ENCODE measurements at places on chromosomes 16 and 17. TPM values are rescaled to one million over a fixed set of nuclear protein-coding genes. Genes with fewer than 3 reads are reported as not detected.

GRCh38 chr16:31253642-31254045 is 6.1 kb upstream of the ITGAM start:
- H3K4me1 ChIP-seq, result peaks cover 21% of the 10 kb centered on the region
- H3K36me3 ChIP-seq, result no peaks in the 10 kb centered on the region
- H3K27me3 ChIP-seq, result no peaks in the 10 kb centered on the region
- H3K27ac ChIP-seq, result peak overlapping the region; percentile 3
- DNase-seq, result no peak

GRCh38 chr17:7859028-7859427 is 1.2 kb downstream of the CYB5D1 start:
- H3K4me3 ChIP-seq, result peak overlapping the region; percentile 71
- no peaks in the 10 kb centered on the region for H3K27me3 ChIP-seq
- H3K4me1 ChIP-seq, result peaks cover 41% of the 10 kb centered on the region
- no peak overlapping the region for H3K27ac ChIP-seq
- DNase-seq, result no peak

DNA sequence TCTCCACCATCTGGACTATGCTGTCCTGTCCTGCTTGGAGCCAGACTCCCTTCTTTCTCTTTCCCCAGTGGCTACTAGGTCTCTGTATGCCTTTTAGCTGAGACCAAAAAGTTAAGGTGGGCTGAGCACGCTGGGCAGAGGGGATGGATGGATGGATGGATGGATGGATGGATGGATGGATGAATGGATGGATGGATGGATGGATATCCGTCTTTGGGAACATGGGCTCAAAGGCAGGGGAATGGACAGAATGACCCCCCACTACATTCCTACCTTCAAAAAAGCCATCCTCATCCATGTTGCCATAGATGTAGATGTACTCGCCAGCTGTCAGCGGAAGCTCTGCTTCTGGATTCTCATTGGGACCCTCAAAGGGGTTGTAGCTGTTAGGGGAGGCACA is 12.8 kb downstream of the TSPOAP1 start:
- no peaks in the 10 kb centered on the region for H3K36me3 ChIP-seq
- H3K27ac ChIP-seq, result no peak overlapping the region
- H3K4me3 ChIP-seq, result no peak overlapping the region
- H3K4me1 ChIP-seq, result peaks cover 2% of the 10 kb centered on the region
- H3K27me3 ChIP-seq, result no peaks in the 10 kb centered on the region
- no peak for DNase-seq

ACAP1 gene
- total RNA-seq, result 12.4 TPM

RHBDL3 gene
- total RNA-seq, result not detected

KRT9 gene
- 0.68 TPM for total RNA-seq

FZD2 gene
- 0.42 TPM for total RNA-seq

DNA sequence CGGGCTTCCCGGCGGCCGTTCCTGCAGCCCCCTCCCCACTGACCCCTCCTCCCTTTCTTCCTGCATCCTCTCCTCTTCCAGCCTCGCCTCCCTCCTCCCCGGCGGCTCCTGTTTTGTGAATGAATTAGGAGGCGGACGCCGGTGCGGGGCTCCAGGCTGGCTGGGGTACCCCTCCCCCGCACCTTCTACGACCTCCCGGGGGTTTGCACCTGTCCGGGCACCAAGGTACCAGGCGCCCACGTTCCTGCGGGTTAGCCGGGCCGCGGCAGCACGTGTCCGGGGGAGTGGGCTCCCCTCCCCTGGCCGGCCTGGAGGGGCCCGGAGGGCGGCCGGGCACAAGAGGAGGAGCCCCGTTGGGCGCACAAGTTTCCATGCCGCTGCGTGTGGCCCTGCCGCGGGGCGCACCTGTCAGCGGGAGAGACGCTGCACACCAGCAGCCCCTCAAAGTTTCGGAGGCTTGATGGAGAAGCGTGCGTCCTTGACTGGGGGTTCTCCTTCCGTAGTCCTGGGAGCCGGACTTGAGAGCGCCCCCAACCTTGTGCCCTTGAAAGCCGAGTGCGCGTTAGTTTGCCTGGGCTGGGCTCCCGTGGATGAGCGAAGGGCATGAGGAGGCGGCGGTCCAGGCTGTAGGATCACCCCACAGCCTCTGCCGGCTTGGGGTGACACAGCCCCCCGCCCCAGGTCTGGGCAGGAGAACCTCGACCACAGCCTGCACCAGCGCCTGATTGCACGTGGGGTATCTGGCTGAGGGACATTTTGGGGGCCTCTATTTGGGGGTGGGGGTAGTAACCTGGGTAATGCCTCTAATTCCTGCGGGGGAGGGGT is 1.2 kb downstream of the HAS3 start:
- H3K27ac ChIP-seq, result no peak overlapping the region
- H3K27me3 ChIP-seq, result peaks cover 7% of the 10 kb centered on the region
- peak overlapping the region; percentile 78 for H3K4me3 ChIP-seq
- H3K4me1 ChIP-seq, result peaks cover 38% of the 10 kb centered on the region

DNA sequence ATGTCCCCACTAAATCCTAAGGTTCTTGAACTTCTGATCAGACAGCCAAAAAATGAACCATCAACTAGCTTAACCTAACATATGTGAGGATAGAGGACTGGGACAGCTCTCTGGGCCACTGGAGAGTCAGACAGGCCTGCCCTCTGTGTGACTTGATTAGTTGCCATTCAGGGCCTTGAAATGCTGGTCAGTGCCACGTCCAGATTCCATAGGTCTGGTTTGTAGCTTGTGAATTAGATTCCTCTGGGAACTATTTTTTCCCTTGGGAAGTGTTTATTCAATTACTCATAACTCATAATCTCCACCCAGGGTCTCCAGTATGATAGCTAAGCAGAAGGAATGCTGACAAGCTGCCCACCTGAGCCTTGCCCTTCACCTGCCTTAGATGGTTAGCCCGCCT is 48.2 kb downstream of the IGF2BP1 start:
- no peak for DNase-seq
- no peak overlapping the region for H3K4me3 ChIP-seq
- H3K27me3 ChIP-seq, result peaks cover 19% of the 10 kb centered on the region
- H3K4me1 ChIP-seq, result no peaks in the 10 kb centered on the region

KRT24 gene
- not detected for total RNA-seq

DNA sequence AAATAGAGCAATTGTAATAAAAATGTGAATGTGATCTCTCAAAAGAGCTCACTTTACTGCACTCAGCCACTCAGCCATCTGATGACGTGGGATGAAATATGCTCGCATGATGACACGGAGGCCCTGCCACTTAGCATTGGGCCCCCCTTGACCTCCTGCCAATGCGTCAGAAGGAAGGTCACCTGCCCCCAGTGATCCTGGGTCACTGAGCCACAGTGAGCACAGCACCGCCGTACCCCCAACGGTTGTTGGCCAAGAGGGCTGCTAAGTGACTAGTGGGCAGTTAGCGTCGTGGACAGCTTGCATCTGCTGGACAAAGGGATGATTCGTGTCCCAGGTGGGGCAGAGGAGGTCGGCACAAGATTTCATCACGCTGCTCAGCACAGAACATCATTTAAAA is 22.9 kb downstream of the ZC3H18 start:
- H3K27me3 ChIP-seq, result no peaks in the 10 kb centered on the region
- no peak for DNase-seq
- H3K36me3 ChIP-seq, result peaks cover 30% of the 10 kb centered on the region
- peaks cover 6% of the 10 kb centered on the region for H3K4me1 ChIP-seq
- no peak overlapping the region for H3K27ac ChIP-seq

DNA sequence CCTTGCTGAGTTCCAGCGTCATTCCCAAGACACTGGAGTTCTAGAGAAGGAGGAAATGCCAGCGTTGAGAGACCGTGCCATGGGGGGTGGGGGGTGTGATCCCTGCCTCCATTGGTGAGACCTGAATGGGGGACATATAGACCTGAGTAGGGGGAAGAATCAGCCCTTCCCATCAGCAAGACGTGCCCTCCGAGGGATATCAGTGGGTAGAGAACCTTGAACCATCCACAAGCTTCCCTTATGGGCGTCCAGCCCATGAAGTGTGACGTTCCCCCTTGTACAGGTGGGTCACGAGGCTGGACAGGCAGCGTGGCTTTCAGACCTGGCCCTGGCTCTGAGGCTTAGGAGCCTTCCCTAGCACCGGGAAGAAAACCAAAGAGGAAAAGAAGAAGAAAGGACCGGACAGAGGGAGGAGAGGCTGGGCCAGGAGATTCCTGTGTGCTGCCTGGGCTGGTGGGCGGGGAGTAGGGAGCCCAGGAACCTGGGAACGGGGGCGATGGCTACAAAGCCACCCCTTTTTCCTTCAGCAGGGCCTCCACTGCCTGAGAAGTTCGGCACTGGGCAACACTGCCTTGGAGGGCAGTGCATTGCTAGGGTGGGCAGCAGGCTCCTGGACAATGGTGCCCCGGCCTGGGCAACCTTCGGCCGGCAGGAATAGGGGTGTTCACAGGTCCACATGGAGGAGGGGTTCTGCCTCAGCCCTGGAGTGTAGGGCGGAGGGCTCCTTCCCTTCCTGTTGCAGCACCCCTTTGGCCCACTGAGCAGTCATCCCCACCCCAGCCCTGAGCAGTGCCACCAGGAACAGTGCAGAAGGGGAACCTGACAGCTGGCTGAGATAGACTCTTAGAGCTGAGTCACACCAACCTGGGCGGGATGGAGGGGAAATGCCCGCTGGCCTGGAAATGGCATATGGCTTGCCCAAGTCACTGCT is 7.2 kb downstream of the RAB11FIP4 start:
- DNase-seq, result peak; percentile 63
- H3K36me3 ChIP-seq, result no peaks in the 10 kb centered on the region
- no peak overlapping the region for H3K4me3 ChIP-seq
- no peak overlapping the region for H3K27ac ChIP-seq

PRRT2 gene
- 3.7 TPM for total RNA-seq

FMNL1 gene
- total RNA-seq, result 9.4 TPM

DNA sequence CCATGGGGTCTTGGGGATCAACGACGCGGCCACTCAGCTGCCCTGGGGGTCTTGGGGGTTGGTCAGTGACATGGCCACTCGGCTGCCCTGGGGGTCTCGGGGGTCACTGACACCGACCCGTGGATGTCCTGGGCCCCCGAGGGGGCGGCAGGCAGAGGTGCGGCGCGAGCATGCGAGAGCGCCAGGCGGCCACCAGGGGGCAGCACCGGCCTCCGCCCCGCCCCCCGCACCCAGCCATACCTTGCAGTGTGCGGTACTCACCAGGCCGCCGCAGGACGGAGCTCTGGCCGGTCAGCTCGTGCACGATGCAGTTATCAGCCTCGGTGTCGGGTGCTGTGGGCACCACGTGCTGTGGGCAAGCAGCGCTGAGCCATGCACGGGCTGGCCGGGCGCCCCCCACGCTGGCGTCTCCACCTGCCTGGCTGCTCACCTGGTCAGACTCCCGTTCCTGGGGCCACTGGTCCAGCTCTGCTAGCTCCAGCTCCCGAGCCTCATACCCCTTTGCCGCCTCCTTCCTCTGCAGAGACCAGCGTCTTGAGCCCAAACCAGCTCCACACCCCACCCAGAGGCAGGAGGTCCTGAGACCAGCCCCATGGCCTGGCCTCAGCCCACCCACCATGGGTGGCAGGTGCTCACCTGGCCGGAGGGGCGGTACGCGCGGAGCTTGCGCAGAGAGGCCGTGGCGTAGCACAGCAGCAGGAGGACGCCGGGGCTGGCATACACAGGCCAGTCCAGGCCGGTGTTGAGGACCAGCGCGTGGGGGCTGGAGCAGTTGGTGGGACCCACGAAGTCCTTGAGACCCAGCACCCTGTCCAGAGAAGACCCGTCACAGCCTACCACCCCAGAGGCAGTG is 31.2 kb downstream of the CTU2 start:
- H3K36me3 ChIP-seq, result peaks cover 69% of the 10 kb centered on the region
- no peak for DNase-seq
- peaks cover 19% of the 10 kb centered on the region for H3K4me1 ChIP-seq
- H3K4me3 ChIP-seq, result no peak overlapping the region
- H3K27ac ChIP-seq, result no peak overlapping the region
- H3K27me3 ChIP-seq, result no peaks in the 10 kb centered on the region

DNA sequence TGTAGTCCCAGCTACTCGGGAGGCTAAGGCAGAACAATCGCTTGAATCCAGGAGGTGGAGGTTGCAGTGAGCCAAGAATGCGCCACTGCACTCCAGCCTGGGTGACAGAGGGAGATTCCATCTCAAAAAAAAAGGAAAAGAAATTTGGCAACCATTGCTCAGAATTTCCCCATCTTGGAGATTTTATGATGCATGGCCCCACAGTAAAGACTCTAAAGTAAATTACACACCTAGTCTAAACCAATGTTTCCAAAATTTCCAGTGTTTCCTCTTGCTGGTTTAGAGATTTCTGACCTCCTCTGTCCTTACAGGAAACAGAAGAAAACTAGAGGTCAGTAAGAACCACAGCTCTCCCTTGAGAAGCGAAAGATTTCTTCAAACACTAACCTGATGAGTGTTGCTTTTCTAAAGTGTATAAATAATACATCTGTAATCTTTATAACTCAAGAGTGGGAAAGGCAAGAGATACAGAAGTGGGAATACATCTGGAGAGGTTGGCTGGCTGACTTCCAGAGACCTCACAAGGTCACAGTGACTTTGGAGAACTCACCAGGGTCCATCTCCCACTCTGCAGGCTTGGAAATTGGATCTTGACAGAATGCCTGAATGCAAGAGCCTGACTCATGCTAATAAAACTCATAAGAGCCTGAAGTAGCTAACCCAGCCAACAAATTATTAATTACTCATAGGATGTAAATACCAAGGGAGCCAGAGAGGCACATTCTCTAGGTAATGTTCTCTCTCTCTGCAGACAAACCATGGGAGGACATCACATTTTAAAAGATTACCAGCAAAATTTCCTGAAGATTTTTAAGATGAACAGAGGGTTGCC is 8.8 kb downstream of the ADAT1 start:
- peaks cover 86% of the 10 kb centered on the region for H3K36me3 ChIP-seq
- no peaks in the 10 kb centered on the region for H3K4me1 ChIP-seq
- no peak overlapping the region for H3K27ac ChIP-seq
- no peak for DNase-seq
- H3K4me3 ChIP-seq, result no peak overlapping the region

- DNase-seq, result no peak
- no peak overlapping the region for H3K4me3 ChIP-seq
- H3K27me3 ChIP-seq, result no peaks in the 10 kb centered on the region
- H3K36me3 ChIP-seq, result no peaks in the 10 kb centered on the region
- H3K27ac ChIP-seq, result no peak overlapping the region
These were observed 71.0 kb upstream of the EFCAB3 start for GRCh38 chr17:62309396-62309795.

DNA sequence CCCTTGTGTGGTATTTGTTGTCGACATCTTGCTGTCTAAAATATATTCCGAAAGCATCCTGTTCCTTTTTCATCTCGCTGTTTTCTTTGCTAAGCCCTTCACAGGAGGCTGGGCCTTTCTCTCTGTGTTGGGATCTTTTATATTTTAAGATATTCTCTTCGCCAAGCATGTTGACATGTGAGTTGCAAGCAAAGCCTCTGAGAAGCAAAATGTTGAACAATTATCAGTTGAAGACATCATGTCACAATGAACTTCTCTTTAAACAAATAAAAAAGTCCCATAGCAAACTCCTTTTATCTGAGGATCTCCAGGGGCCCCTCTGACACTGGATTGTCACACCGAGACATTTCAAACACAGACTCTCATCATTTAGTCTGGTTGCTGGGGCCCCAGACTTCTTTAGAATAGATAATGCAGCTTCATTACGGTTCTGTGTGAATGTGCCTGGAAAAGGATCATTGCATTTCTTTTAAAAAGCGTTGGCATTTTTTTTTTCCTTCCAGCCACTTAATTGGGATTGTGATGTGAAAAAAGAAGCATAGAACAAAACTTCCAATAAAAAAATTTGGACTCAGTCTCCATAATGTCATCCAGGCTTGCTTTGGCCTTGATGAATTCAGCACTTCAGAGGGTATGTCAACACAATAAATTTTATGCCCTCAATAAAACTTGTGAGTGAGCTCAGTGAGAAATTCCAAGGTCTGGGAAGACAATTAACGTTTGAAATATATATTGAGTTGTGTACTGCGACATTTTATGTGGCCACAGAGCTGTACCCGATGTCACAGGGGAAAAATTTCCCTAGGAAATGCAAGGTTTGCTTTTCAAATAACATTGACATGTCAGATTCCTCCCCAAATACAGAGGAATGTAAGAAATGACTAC is 496.8 kb downstream of the XYLT1 start:
- peaks cover 10% of the 10 kb centered on the region for H3K27me3 ChIP-seq
- DNase-seq, result no peak
- no peak overlapping the region for H3K4me3 ChIP-seq
- no peak overlapping the region for H3K27ac ChIP-seq
